Fibroblast of villous mesenchyme (primary cell): ENCODE measurements at places on chromosomes 1 and 21.

DNA sequence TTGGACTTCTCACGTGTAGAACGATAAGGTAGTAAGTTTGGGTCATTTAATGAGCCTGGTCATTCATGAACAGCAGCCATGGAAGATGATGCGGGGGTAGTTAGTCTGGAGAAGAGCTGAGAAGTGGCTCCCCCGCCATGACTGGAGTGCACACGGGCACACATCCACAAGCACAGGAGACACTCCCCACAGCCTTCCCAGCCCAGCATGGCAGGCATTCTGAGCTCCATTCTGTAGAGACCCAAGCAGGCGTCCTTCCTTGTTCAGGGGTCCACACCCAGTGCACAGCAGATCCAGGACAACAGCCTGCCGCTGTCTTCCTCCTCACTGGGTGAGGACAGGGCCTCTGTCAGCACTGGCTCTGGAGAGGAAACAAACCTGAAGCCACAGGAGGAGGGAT is 57.0 kb downstream of the SCCPDH start:
- no peak for DNase-seq

- no peak for DNase-seq
These were observed 1600.0 kb downstream of the BRINP3 start for GRCh38 chr1:188877668-188878067.

DNA sequence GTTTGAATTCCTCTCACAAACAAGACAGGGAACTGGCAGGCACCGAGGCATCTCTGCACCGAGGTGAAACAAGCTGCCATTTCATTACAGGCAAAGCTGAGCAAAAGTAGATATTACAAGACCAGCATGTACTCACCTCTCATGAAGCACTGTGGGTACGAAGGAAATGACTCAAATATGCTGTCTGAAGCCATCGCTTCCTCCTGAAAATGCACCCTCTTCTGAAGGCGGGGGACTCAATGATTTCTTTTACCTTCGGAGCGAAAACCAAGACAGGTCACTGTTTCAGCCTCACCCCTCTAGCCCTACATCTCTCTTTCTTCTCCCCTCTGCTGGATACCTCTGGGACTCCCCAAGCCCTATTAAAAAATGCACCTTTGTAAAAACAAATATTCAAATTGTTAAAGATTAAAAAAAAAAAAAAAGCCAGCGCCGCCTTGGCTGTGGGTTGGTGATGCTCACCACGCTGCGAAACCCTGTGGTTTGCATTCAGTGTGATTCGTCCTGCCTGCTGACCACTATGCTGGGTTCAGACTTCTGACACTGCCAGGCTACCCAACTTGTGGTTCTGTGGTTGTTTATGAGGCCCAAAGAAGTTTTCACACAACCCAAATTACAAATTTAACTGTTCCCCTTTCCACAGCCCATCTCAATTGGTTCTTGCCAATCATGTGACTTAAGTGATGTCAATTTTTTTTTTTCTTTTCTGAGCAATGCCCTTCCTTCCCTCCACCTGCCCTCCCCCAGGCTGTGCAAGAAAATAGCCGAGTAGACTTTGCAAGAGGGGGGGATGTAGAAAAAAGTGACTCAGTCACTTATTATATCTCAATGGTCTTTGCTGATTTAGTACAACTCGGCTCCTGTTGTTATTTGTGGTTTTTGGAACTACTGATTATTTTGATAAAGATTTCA is at the start of gene RUNX1:
RUNX1 (minus strand) TSS at position 597 of the 912 bp plus-strand sequence.
- DNase-seq, result peak; percentile 41

DNA sequence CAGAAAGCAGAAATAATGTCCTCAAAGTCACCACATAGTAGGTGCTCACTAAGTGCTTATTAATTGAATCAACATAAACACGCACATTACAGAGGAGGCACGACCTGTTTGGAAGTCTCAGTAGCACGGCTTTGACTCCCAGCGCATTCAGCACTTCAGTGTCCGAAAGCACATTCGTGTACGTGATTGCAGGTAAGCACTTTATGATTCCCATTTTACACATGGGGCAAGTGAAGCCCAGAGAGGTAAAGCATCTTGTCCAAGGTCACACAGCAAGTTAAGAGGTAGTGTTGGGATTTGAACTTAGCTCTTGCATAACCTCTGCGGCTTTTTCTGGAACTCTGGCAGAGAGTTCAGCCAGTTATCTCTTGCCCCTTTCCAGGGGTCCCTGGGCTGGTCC is 85.2 kb upstream of the WNT4 start:
- no peak for DNase-seq

GRCh38 chr1:40248412-40248811 is 675 bp downstream of the TMCO2 start:
- no peak for DNase-seq

GRCh38 chr1:2593251-2593878 is 6.8 kb downstream of the PRXL2B start:
- DNase-seq, result no peak

DNA sequence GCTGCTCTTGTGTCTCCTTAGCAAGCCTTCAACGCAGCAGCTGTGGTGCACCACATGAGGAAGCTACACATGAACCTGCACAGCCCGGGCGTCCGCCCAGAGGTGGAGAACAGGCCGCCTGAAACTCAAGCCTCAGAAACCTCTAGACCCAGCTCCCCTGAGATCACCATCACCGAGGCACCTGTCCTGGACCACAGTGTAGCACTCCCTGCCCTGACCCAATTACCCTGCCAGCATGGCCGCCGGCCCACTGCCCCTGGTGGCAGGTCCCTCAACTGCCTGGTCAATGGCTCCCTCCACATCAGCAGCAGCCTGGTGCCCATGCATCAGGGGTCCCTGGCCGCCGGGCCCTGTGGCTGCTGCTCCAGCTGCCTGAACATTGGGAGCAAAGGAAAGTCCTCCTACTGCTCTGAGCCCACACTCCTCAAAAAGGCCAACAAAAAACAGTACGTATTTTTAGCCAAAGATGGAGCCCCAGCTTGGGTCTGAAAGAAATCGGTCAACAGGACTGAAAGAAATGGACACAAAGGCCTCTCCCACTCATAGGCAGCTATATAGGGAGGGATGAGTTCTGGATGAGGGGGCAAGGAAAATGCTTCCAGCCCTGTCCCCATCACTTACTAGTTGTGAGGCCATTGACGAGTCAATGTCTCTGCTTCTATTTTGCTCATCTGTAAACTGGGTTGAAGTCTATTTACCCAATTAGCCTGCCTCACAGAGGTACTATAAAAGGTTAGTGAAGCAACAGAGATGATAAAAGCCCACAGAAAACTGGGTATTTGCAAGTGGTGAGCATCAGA is 28.5 kb downstream of the CAMK1G start:
- DNase-seq, result no peak

DNA sequence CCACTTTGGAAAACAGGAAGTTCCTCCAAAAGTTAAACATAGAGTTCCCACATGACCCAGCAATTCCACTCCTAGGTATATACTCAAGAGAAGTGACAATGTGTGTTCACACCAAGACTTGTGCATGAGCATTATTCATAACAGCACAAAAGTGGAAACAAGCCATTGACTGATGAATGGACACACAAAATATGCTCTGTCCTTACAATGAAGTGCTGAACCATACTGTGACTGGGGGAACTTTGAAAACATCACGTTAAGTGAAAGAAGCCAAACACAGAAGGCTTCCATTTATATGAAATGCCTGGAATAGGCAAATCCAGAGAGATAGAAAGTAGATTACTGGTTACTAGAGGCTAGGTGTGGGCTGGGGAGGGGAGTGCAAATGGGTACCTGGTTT is 150.3 kb downstream of the ZSCAN20 start:
- DNase-seq, result no peak

DNA sequence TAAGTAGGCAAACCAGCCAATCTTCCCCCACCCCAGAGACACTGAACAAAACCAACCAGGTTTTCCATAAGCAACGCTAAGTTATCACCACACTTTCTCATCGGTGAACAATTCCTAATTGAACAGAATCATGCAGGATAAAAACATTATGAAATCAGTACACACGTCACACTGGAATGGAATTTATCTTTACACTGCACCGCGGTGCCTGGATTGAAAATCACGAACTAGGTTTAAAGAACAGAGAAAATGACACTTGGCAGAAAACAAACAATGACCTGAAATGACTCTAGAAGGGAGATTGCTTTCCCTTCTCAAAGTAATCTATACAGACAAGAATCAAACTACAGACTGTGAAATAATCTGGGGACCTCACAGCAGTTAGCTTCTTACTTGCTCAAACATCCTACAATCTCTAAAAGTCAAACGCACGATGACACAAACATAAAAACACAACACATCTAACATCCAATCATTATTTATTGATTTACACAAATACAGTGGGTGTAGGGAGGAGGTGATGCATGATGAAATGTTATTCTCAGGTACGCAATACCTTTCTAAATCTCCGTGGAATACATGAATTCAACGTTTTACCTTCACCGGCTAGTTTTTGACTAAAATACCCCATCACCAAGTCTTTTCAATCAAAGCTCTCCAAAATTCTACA is 1.9 kb downstream of the EIF4G3 start:
- DNase-seq, result peak; percentile 79

- no peak for DNase-seq
These were observed 204 bp downstream of the CIART start for GRCh38 chr1:150282558-150282958.

GRCh38 chr1:26627954-26628353 is 67.9 kb upstream of the ARID1A start:
- no peak for DNase-seq

DNA sequence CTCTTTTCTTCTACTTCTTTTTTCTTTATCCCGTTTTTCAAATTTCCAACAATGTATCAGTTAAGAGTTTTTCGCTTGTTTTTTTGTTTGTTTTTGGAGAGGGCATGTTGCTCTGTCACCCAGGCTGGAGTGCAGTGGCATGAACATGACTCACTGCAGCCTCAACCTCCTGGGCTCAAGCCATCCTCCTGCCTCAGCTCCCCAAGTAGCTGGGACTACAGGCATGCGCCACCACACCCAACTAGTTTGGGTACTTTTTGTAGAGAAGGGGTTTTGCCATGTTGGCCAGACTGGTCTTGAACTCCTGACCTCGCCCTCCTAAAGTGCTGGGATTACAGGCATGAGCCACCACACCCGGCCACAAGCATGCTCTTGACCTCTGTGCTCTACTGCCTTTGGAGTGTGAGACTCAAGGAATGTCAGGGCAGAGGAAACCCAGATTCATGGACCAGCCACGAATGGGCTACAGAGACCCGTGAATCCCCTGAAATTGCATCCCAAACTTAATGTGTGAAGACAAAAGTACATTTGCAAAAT is 65.1 kb upstream of the HSD17B7 start:
- DNase-seq, result no peak

GRCh38 chr1:11501491-11501897 is 22.5 kb downstream of the DISP3 start:
- no peak for DNase-seq

- DNase-seq, result no peak
These were observed 146.8 kb downstream of the COL11A1 start for GRCh38 chr1:102961549-102961948.

DNA sequence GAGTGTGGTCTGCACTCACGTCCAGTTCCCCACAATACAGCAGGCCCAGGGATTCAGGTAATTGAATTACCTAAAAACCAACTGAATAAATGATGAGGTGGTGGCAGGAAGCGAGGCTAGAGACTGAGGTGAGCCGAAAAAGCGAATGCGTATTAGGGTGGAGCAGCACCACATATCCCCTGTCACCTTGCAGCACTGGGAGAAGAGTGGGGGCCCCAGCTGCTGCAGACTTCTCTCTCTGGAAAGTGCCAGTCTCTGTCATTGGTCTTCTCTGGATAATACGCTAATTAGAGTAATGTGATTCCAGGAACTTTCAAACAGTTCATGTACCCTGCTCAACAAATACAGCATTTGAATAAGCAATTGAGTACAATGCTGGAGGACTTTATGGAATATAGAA is 199.0 kb downstream of the RPS6KC1 start:
- no peak for DNase-seq

DNA sequence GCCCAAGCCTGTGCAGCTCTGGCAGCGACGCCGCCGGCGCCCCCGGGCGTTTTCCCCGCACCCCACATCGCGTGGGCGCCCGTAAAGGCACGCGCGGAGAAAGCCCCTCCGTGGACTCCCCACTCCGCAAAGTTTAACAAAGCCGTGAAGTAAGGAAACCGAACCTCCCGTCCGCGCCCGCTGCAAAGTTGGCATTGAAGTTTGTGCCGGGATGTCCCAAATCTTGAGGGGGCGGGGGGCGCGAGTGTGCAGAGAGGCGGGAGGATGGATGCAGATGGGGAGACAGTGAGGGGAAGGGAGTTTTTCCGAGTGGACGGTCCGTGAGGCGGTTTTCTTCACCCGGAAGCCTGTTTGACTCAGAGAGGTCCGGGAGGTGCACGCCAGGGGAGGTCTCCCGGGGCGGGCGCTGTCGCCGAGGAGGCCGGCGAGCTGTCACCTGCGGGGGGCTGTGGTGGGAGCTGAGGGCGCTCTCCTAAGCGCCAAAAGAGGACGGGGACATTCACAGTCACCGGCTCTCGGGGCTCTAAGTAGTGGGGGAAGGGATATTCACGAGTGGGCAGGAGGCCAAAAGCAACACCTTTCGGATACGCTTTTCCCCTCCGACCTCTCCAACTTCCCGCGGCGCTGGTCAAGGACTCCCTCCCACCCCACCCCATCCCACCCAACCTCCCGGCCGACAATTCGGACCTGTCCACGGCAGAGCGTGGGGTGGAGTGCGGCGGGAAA is 1.3 kb downstream of the WLS start:
- no peak for DNase-seq

- DNase-seq, result peak; percentile 55
These were observed at the start of gene IFNAR2 for GRCh38 chr21:33229784-33230544. TSS of gene IFNAR2 (plus strand) at chr21:33229938. CDS start at chr21:33241923, 11,985 bp downstream.

- no peak for DNase-seq
These were observed 26.3 kb downstream of the KCNN3 start for GRCh38 chr1:154843636-154844296.

GRCh38 chr1:53321776-53322602 is 5.9 kb downstream of the LRP8 start:
- DNase-seq, result no peak

DNA sequence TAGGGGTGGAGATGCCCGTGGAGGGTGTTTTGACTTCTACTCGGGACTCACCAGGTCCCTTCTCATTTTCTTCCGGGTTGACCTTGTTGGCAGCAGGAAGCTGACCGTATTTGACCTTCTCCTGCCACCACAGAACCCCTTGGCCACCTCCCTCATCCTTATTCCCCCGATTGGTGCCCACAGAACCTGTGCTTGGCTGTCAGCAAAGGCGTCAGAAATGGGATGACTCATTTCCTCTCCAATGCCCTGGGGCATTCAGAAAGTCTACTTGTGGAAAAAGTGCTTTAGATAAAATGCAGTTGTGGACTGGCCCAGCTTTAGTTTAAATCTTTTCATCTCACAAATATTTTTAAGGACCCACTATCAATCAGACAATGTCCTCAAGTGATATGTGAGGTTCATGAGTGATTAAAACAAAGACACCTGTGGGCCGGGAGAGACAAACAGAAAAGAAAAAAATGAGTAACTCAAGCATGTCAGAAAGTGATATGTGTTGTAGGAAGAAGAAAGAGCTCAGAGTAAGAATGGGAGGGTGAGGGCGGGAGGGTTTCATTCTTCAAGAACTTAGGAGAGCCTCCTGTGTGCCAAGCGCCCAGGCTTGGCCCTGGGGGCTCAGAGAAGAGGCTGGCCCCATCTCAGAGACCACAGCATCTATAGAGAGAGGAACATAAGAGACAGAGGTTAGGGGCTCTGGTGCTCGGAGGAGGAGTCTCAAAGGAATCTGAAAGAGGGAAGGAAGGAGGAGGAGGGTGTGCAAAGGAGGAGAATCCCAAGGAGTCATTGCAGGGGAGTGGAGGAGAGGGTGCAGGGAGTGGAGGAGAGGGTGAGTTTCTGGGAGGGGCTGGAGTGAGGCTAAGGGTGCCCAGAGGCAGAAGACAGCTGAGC is 221.6 kb upstream of the VAMP3 start:
- peak; percentile 74 for DNase-seq

- peak; percentile 81 for DNase-seq
These were observed 3.9 kb upstream of the NUAK2 start for GRCh38 chr1:205325334-205325884.
